Omental fat pad (tissue), 4 donors: ENCODE measurements at places on chromosomes 5 and 9.

DNA sequence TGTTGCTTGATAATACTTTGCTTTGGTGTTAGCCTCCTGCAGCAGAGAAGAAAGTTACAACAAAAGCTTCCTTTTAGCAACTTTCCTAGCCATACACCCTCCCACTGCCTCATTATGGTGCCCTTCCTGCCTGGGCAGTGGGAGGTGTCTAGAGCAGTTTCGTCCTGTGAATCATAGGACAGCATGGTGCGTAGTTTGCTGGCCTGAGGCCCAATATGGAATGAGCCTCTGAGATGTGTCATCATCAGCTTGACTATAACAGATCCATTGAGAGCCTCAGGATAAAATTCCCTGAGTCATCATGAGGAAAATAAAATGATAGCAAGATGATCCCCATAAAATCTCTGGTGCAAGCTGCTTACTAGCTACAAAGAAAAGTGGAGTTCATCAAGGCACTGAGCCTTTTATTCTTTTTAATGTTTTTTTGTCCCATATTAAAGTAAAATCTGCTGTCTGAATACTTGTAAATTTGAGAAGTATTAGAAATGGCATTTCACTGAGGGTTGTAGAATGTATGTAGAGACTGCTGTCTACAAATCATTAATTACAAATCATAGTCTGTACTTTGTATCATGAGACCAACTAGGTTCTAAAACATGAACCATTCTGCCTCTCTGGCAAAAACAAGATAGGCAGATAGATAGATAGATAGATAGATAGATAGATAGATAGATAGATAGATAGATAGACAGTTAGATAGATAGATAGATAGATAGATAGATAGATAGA, 303.0 kb upstream of the PDE4D start:
- peak; percentile 29 for DNase-seq

GRCh38 chr5:73298772-73299630, 126.0 kb downstream of the TMEM174 start:
- DNase-seq: no peak

- no peak for DNase-seq
Observed at GRCh38 chr5:120765189-120765588, 301.1 kb downstream of the PRR16 start.

- DNase-seq: no peak
Observed at GRCh38 chr5:73668017-73668416, 42.0 kb downstream of the ARHGEF28 start.

DNA sequence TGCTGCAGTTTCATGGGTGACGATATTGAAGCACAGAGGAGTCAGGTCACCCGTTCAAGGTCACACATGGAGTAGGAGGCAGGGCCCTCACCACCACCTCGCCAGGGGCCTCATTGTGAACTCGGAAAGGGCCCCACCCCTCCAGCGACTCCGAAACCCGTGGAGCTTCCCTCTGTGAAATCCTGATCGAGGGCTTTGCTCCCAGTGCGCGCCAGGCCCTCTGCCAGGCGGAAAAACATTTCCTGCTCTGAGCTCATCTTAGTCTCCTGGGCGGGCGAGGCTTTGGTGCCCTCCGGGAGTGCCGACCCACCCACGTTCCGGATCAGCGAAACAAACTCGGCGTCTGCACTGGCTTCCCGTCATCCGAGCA, 75.0 kb upstream of the FCN1 start:
- no peak for DNase-seq

- DNase-seq: no peak
Observed at GRCh38 chr5:175060257-175060656, 335.9 kb downstream of the MSX2 start.

- no peak for DNase-seq
Observed at GRCh38 chr5:60483050-60483449, 216.9 kb downstream of the DEPDC1B start.

GRCh38 chr9:15295761-15296405, 11.1 kb downstream of the TTC39B start:
- no peak for DNase-seq

GRCh38 chr5:132812781-132813598, at the start of gene SOWAHA:
Gene SOWAHA, plus strand, starts transcription at chr5:132813302. Its CDS starts 320 bp downstream, at chr5:132813622.
- DNase-seq: no peak

- DNase-seq: no peak
Observed at GRCh38 chr5:122179701-122180100, 50.4 kb downstream of the ZNF474 start.

- no peak for DNase-seq
Observed at GRCh38 chr9:25412646-25413045, 265.6 kb downstream of the TUSC1 start.

GRCh38 chr9:4799033-4799430, 6.3 kb downstream of the RCL1 start:
- no peak for DNase-seq

DNA sequence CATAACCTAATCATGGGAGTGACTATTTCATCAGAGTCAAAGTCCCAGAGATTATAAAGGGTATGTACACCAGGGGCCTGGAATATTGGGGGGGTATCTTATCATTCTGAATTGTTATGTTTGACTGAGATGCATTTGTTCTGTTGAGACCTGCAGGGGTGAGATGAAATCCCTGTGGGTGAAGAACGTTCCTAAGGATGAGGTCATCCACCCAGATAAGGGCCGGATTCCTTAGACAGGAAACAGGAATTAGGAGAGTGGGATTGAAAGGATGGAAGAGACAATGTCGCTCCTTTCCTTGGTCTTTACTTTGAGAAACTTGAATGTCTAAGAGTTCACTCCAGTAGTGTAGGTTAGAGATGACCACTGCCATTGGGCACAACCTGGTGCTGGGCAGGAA, 54.7 kb downstream of the GAS1 start:
- no peak for DNase-seq

DNA sequence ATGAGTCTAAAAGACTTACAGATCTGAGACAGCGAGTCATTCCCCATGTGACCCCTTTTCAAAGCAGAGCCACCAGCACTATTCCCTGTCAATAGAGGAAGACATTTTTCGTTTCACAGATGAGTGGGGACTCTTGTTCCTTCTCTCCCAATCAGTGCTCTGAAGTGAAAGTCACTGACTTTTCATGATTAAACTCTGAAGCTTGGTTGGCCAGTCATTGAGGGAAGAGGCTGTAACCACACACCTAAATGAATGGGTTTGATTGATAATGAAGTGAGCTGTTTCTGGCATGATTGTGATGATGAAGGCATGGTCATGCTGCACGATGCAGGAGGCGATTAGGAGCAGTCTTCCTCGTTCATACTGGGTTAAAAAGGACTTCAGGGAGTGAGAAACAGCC, 171.9 kb downstream of the ZNF462 start:
- DNase-seq: no peak

DNA sequence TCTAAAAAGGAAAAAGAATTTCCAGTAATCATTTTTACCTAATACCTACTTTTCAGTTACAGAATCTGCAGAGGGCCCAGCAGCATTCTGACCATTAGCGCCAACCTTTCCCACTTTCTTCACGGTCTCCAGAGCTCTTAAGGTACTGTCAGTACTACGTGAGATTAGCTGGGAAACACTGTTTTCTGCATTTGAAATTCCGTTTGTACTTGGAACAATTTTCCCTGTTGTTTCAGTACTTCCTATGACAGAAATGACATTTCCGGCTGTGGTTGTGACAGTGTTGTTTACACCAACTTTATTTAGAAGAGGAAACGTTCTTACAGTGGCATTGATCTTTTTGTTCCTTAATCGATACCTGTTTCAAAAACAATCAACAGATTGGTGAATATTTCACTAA, 36.9 kb upstream of the PDCL start:
- no peak for DNase-seq

GRCh38 chr5:180439911-180440769, 54.0 kb upstream of the CNOT6 start:
- no peak for DNase-seq

- no peak for DNase-seq
Observed at GRCh38 chr9:106287731-106288130, 575.2 kb upstream of the ZNF462 start.

- DNase-seq: no peak
Observed at GRCh38 chr5:36272136-36272690, 29.5 kb downstream of the RANBP3L start.
